ENCODE measurements at places on chromosomes 11 and 22. TPM values are rescaled to one million over a fixed set of nuclear protein-coding genes. Genes with fewer than 3 reads are reported as not detected.

The OR52E8 gene
- not detected for polyA plus RNA-seq

The AKIP1 gene
- 90.7 TPM for polyA plus RNA-seq

The F2 gene
- 0.94 TPM for polyA plus RNA-seq

The SCN4B gene
- 0.92 TPM for polyA plus RNA-seq

The OSBP2 gene
- 8.7 TPM for polyA plus RNA-seq

The ASCL2 gene
- polyA plus RNA-seq: not detected

The APOBEC3F gene
- not detected for polyA plus RNA-seq

The NXPE1 gene
- polyA plus RNA-seq: not detected

The GDPD4 gene
- polyA plus RNA-seq: not detected

The KIAA1671 gene
- 3.0 TPM for polyA plus RNA-seq

The CNTF gene
- polyA plus RNA-seq: 2.3 TPM

The RAD9A gene
- 76.2 TPM for polyA plus RNA-seq

The OR51A2 gene
- polyA plus RNA-seq: not detected

The ENTHD1 gene
- not detected for polyA plus RNA-seq

The P2RY6 gene
- not detected for polyA plus RNA-seq

The OR51F2 gene
- polyA plus RNA-seq: not detected

The NARS2 gene
- polyA plus RNA-seq: 39.6 TPM

The SHISAL1 gene
- 21.6 TPM for polyA plus RNA-seq

The CELSR1 gene
- polyA plus RNA-seq: 0.14 TPM

The ST14 gene
- polyA plus RNA-seq: not detected

The SLC2A11 gene
- polyA plus RNA-seq: 45.7 TPM

The CSRP3 gene
- not detected for polyA plus RNA-seq

The TMA7B gene
- not detected for polyA plus RNA-seq

The SCGB1D2 gene
- polyA plus RNA-seq: not detected

The PAMR1 gene
- 0.48 TPM for polyA plus RNA-seq

The MS4A3 gene
- polyA plus RNA-seq: not detected

The OR8B8 gene
- not detected for polyA plus RNA-seq

The TMEM86A gene
- 3.3 TPM for polyA plus RNA-seq

The TRIM6 gene
- not detected for polyA plus RNA-seq

The IL17REL gene
- not detected for polyA plus RNA-seq

The SMC1B gene
- not detected for polyA plus RNA-seq

The TMEM126A gene
- polyA plus RNA-seq: 89.9 TPM

The SULT4A1 gene
- 182 TPM for polyA plus RNA-seq

The MUC6 gene
- not detected for polyA plus RNA-seq

The DDI1 gene
- not detected for polyA plus RNA-seq

The FIBIN gene
- not detected for polyA plus RNA-seq

The ARHGEF17 gene
- polyA plus RNA-seq: 7.9 TPM

The BTBD18 gene
- polyA plus RNA-seq: not detected

The PHF21B gene
- polyA plus RNA-seq: 49.5 TPM

The ZNF280B gene
- polyA plus RNA-seq: 2.3 TPM

The NLRP10 gene
- not detected for polyA plus RNA-seq

The SMTNL1 gene
- polyA plus RNA-seq: not detected

The C11orf65 gene
- 1.1 TPM for polyA plus RNA-seq

The OR52N4 gene
- not detected for polyA plus RNA-seq

The SYT7 gene
- 14.0 TPM for polyA plus RNA-seq

The OR8G1 gene
- polyA plus RNA-seq: not detected

The CARD10 gene
- not detected for polyA plus RNA-seq

The TRIM29 gene
- polyA plus RNA-seq: 0.82 TPM

The ZNF214 gene
- 7.6 TPM for polyA plus RNA-seq

The TSKU gene
- 6.5 TPM for polyA plus RNA-seq

The FXYD2 gene
- 4.8 TPM for polyA plus RNA-seq

The P4HA3 gene
- not detected for polyA plus RNA-seq

The SEZ6L gene
- 36.5 TPM for polyA plus RNA-seq

The TTLL1 gene
- 41.8 TPM for polyA plus RNA-seq

The CABP4 gene
- not detected for polyA plus RNA-seq

The SMIM38 gene
- 1.9 TPM for polyA plus RNA-seq

The APOL1 gene
- polyA plus RNA-seq: not detected

Measured in neural cell (in vitro differentiated cells).